ENCODE measurements at places on chromosomes 2 and 18.

DNA sequence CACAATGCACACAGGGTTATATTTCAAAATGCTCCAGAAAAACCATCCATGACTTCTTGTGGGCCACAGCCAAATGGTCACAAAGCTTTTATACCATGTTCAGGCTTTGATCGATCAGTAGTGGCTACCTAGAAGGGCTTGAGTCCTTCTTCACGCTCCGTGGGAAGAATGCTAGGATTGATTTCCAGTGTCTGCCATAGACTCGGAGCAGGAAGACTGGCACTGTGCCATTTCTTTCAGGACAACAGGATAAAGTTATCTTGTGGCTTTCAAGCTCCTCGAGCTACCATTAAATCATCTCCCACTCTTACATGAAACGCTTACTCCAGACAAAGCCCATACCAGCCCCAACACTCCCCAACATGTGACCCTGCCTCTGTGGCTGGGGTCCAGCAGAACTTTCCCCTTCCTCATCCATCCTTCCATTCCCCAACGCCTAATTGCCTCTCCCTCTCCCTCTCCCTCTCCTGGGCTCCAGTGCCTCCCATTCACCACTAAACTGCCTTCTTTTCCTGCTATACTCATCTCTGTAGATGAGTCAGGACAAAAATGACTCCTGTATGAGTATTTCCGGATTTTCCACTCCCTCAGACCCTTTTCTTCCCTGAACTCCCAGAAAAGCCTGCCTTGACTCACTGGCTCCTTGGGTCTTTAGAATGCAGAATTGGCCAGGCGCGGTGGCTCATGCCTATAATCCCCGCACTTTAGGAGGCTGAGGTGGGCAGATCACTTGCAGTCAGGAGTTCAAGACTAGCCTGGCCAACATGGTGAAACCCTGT lies 40.9 kb downstream of the ADD2 start:
- DNase-seq: no peak

DNA sequence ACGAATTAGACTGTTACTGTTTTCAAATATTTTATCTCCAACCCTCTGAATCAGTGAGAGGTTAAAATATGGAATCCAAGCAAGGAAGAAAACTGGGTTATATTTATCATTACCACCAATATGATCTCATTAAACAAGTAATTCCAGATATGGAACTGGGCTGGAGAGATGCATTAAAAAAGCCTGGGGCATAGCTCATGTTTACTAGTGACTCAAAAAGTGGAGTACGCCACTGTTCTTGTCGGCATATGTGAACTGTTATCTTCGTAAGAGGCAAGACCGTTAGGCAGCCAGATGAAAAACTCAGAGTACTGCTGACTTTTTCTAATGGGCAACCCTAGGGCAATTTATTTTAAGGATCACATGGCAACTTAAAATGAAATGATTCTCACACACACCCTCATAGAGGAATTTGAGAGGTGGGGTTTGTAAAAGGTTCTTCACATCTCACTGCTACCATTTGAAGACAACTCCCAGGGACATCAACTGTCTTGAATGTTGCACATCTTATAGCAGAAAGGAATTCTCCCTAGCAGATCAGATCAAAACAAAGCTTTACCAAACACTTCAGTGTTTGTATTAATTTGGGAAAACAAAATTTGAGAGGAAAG lies 105.2 kb upstream of the TFCP2L1 start:
- DNase-seq: no peak

- DNase-seq: no peak
Measured at GRCh38 chr2:165431014-165431413, 38.5 kb upstream of the CSRNP3 start.

- no peak for DNase-seq
Measured at GRCh38 chr2:155190342-155190741, 491.8 kb downstream of the KCNJ3 start.

DNA sequence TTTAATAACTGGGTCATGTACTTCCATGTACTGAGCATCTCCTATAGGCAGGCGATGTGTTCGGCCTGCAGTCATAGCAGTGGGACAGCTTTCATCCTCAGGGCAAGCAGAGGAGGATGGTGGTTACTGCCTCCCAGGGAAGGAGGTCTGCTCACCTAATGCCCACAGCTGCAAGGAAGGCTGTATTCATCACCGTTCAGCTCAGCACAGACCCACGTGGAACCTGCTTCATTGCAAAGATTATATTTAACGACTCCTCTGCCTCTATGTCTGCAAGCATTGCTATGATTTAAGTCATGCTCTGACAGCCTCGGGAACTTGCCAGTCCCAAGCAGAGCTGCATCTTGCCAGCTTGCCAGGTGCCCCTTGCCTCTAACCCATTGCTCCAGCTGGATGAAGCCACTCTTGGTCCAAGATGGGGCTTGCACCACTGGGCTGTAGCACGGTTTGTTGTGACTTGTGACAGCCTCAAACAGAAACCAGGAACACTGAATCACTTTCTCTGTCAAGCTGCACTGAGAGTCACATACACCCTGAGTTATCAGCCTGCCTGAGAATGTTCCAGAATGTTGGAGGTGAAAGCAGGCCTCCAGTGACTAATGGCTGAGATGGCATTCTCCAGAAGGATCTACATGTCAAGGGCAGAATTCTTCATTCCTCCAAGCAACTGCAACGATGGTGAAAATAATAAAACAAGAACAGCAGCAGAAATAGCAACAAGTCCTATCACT lies 651.1 kb upstream of the ID2 start:
- no peak for DNase-seq

GRCh38 chr2:44944952-44945612 lies 3.6 kb downstream of the SIX3 start:
- DNase-seq: no peak

DNA sequence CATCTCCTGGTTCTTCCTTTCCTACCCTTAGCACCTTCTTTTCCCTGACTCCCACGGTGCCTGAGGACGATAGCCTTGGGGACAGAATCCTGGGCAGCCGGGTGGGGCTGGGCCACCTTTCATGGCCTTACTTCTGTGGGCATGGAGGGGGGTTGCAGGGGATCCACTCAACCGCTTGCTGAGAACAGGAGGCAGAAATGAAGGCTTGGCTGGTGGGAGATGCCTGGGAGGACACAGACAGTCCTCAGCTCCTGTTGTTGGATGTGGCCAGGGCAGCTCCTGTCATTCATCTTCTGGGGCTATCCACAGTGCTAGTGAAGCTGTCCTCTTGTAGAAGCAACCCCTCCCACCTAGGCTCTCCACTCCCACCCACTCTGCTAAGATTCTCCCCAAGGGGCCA lies 95.5 kb upstream of the CELF4 start:
- no peak for DNase-seq

DNA sequence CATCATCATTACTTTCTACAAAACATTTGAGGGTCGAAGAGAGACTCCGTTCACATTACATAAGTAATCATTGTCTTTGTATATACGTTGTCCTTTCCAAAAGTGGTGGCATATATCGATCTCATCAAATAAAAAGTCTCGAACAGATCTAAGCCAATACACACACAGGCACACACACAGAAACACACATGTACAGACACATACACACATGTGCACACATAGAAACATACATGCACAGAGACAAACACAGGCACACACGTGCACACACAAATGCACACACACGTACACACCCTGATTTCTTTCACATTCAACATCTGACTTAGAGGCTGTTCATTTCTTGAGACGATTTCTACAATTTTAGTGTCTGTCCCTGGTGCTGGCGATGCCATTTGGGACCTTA lies 17.5 kb upstream of the ALKAL2 start:
- DNase-seq: no peak

GRCh38 chr2:138059487-138060300 lies 95.4 kb downstream of the HNMT start:
- no peak for DNase-seq

DNA sequence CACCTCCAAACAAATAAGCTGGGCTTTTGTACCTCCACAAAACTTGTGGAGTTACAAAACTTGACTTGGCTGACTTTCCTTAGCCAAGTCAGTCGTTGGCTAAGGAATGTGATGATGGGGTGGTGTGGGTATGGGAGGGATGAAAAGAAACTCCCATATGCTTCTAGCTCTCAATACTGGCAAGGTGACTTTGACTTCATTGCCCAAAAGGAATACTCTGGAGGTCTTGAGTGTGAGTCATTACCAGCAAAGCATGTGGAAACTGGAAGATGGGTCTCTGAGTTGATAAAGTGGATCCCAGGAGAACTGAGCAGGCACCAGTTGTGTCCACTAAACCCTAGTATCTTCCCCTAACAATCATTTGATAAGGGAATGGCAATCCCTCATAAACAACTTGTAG lies 226.7 kb downstream of the GULP1 start:
- no peak for DNase-seq

DNA sequence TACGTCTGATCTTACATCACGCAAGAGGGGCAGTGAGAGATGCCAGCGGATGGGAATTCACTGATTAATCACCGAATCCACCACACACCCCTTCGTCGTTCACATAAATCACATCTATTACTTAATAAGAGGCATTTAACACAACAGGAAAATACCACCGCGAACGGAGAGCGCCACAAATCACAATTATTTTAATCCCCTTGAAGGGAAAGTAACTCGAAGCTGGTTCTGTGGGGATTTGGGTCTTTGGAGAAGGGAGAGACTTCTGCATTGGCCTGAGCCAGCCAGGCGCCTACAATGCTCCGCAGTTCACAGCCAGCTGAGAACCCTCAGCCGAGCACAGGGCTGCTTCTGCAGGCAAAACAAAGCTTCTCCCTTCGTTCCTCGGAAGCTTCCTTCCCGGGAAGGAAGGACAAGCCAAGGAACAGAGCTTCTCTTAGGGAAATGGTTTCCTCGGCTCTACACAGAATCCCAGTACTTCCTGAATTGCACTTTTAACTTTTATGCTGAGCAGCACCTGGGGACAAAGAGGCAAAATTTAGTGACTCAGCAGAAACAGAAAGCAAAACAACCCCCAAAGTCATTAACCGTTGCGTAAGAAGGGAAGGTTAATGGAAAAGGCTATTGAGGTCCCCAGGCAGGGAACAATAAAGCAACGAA lies at the start of gene LRP1B:
LRP1B (minus strand) TSS at position 7 of the 660 bp plus-strand sequence. CDS start 287 bp downstream, outside the sequence.
- no peak for DNase-seq

Data from amniotic stem cell (primary cell).